ENCODE measurements at places on chromosomes 5 and 9. TPM values are rescaled to one million over a fixed set of nuclear protein-coding genes. Genes with fewer than 3 reads are reported as not detected.

PCDHGB6 gene
- total RNA-seq: 2.5 TPM

PAX5 gene
- not detected for total RNA-seq

GRCh38 chr5:91146230-91146629 lies 236.9 kb downstream of the ARRDC3 start:
- peak; percentile 23 for DNase-seq

DNA sequence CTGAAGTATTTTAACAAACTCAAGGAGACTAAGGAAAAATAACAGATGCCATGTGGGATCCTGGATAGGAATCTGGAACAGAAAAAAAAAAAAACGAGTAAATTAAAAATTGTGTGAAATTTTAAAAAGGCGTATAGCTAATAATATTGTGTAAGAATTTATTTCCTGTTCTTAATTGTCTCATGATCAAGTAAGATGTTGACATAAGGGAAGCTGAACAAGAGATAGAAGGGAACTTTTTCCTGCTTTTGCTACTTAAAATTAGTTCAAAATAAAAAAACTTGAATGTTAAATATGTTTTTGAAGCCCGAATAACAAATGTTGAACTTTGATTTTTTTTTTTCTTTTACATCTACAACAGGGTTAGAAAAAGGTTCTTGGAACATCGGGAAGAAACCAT lies 10.5 kb downstream of the SNAPC3 start:
- DNase-seq: no peak

TAF11L5 gene
- total RNA-seq: not detected

- DNase-seq: no peak
Measured at GRCh38 chr5:104305602-104306001, 743.0 kb upstream of the NUDT12 start.

GRCh38 chr9:89657765-89658164 lies 53.0 kb downstream of the GADD45G start:
- no peak for DNase-seq

DNA sequence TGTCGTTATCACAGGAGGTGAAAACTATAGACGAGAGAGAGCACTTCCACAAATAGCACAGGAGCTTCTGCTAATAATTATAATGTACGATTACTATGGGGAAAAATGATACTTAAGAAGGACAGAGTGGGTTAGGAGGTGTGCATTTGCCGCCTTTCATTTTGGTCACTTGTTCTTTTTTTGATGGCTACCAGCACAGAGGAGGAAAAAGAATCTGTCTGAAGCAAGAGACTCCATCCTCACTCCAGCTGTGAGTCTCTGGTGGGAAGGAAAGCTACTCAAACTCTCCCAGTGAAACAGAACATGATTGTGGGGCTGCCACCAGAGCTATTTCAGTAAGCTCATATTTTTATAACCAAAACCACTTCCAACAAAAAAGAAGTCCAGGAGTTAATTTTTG lies 270.4 kb upstream of the TMEM161B start:
- no peak for DNase-seq

DNA sequence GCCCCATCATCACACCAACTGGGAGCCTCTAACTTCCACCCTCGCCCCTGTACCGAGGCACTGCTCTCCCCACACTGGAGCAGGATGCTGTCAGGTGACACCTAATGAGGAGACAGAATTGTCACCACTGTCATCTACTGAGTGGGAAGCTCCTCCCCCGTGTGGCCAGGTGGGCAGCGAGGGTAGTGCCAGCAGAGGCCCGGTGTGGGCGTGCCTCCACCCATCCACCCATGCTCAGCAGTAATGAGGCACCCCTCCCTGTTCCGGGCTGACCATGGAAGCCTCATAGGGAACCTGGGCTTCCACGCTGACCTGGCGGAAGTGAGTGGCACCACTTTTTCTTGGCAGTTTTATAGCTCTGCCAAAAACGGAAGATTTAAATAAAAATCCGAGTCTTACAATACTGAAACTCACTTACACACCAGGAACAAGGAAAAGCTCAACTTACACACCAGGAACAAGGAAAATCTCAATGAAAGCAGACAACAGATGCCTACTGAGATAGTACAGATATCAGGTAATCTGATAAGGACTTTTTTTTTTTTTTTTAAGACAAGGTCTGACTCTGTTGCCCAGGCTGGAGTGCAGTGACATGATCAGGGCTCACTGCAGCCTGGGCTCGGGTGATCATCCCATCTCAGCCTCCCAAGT lies 30.6 kb upstream of the ASS1 start:
- DNase-seq: no peak

GRCh38 chr5:77560677-77561263 lies 68.7 kb upstream of the WDR41 start:
- peak; percentile 35 for DNase-seq

DNA sequence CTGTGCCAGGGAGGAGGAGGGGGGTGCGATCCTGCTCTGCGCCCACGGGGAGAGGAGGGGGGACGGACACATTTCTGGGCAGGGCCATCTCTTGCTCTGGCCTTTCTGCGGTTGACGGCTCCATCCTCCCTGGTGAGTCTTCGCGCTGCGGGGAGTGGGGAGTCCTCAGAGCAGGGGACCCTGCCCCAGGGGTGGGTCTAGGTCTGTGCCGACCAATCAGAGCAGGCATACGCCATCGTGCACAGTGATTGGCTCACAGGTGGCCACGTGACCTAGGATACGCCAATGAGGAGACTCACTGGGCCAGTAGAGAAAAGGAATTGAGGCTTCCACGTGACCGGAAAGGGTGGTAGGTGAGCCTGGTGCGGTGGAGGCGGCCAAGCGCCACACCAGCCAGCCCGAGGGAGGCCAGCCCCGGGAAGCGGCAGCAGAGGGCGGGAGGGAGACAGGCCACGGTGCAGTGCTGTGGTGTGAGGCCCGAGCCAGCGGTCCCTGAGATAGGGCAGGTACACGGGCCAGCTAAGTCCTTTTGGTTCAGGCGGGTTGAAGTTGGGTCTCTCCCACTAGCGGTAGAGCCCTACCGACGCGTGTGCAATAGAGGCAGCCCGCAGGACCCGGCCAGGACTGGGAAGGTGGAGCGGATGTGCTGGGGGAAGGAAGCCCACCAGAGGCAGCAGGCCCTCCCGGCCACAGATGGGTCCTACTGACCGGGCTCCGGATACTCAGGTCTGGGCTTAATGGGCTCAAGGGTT lies 65.2 kb upstream of the RNF130 start:
- no peak for DNase-seq

SYK gene
- total RNA-seq: 4.6 TPM

- no peak for DNase-seq
Measured at GRCh38 chr5:15074651-15075050, 203.1 kb upstream of the ANKH start.

- DNase-seq: peak; percentile 44
Measured at GRCh38 chr9:32524892-32525708, 896 bp downstream of the RIGI start.

DNA sequence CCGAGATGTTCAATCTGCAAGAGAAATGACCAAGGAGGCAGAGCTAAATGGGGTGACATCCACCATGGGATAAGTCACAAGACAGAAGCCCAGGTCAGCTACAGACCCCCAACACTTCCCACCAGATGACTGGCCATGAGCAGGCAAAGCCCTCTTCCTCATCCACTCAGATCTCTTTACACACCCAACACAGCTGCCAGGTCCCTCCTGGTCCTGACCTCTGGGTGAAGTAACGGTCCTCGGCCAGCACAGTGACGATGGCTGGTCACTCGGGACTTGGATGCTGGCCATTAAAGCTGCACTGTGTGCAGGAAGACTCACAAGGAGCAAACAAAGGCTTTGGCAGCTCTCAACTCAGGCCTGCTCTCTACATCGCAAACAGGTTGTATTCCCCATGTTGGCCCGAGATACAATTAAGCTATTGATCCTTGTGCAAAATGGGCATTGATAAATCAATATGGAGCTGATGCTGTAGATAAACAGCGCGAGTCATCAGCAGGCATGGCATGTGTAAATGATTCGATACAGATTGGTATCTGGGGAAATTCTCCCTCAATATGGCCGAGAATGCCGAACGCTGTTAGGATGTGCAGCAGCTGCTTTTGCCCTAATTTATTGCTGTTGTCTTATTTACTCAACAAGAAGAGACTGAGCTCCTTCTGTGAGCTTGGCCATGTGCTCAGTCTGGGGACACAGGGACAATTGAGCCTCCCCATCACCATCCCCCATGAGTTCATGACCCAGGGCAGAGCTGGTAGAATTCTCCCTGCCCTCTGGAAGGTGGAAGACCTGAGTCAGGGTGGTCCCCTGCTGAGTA lies 98.7 kb downstream of the C5orf15 start:
- no peak for DNase-seq

PPIC gene
- total RNA-seq: 50.6 TPM

DNA sequence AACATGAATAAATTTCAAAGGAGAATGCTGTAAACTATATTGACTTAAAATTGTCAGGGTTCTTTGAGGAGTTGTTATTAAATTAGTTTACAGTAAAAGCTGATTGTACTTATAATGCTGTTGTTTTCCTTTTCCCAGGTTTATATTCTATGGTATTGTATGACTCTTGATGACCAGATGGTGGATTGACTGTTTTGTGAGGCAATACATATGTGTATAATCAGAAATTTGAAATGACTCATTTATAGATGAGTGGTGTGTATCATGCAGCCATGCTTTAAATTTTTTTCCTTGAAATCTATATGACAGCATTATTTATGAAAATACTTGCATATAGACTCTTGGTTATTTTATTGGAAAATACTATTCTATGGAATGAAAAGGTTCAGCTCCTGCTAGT lies 195.3 kb downstream of the CNTLN start:
- no peak for DNase-seq

CATSPER3 gene
- total RNA-seq: 0.61 TPM

DNA sequence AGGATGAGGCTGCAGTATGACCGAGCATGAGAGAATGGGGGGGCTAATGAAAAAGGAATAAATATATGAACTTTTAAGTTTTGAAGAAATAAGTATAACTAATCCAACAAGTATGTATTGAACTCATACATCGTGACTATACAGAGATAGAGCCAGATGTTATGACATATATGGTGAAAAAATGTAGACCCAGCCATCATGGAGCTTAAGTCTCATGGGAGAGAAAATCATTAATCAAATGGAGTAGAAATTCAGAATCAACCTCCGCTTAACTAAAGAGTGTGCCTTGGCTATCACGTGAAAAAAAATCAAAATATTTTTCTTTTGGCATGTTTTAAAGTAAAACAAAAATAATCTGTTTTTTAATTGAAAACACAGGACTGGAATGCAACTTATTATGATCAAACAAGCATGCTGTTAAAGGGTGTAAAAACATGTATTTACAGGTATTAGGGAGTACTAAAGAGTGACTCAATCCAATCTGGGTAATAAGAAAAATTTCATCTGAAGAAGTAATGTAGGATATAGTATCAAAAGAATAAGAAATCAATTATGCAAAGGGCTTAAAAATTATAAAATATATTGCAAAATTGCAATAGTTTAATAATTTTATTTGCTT lies 868.5 kb upstream of the NUDT12 start:
- DNase-seq: no peak

DNA sequence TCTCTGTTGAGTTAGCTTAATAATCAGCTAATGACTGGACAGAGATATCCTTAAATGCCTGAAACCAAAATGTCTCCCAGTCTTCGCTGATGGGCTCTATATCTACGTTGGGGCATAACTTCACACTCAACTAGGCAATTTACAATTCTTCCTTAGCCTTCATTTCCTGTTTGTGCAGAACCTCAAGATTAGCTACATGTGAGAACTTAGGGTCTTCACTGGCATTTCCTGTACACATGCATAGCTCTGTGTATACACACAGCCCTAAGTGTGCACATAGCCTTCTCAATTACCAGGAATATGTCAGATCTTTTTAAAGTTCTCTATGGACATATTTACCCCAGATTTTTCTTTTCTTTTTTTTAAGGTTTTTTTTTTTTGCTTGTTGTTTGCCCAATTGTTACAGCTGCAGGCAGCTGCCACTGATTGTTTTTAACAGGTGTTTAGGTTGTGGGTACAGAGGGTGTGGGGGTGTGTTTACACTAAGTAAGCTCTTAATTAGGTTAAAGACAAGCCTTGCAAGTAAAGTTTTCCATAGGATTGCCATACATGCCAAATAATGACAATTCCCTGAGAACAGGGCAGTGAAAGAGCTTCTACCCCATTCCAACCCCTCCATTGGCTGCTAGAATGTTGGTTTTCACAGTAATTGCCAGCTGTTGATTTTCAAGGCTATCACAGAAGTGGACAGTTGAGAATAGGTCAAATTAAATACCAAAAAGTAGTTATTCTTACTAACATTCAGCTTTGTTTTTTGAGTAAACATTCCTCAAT lies 441.0 kb downstream of the TLE4 start:
- no peak for DNase-seq
